ENCODE measurements at places on chromosomes 12 and 14.
A peak's percentile ranks its signal among the peaks of the same experiment; 100 is the strongest.

DNA sequence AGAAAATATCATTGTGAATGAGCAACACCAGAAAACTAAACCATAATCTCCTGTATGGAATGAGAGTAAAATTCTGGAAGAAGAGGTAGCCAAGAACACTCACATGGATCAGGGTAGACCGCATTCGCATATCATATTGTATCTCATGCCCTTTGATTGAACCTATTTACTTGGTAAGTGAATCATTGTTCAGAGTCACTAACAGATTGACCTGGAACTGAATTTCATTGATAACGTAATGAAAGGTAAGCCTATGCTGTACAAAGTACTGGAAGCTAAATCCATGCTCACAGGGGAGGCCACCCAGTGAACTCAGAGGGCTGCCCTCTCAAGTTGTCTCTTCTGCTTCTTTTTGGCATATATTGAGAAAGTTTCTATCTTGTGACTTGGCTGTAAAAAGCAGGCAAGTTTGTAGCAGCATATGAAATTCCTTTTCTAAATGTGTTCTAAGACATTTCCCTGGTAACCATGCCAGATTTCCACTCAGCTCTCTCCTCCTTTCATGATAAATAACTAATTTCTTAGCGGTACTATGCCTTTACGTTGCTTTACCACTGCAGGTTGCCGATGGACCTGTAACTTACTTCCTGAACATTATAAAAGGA lies 91.4 kb downstream of the PLCZ1 start:
- no peak for DNase-seq

DNA sequence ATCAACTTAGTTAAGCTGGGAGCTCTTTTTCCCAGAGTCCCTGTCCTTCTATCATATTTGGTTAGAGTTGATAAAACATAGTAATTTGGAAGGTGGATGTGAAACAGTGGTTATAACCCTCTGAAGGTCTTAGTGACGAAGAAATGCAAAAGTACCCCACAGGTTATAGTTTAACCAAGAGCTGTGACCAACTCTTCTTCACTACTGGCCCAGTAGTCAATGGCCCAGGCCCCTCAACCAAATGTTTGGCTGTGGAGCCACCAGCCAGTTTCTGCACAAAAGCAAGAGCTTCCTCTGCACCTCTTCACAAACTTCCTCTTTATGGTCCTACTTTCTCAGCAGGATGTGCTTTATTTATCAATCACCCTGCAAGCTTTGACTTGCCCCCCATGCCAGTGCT lies 132.6 kb downstream of the BMP4 start:
- no peak for DNase-seq

GRCh38 chr12:69949311-69950002 lies 124.4 kb downstream of the MYRFL start:
- no peak for DNase-seq

DNA sequence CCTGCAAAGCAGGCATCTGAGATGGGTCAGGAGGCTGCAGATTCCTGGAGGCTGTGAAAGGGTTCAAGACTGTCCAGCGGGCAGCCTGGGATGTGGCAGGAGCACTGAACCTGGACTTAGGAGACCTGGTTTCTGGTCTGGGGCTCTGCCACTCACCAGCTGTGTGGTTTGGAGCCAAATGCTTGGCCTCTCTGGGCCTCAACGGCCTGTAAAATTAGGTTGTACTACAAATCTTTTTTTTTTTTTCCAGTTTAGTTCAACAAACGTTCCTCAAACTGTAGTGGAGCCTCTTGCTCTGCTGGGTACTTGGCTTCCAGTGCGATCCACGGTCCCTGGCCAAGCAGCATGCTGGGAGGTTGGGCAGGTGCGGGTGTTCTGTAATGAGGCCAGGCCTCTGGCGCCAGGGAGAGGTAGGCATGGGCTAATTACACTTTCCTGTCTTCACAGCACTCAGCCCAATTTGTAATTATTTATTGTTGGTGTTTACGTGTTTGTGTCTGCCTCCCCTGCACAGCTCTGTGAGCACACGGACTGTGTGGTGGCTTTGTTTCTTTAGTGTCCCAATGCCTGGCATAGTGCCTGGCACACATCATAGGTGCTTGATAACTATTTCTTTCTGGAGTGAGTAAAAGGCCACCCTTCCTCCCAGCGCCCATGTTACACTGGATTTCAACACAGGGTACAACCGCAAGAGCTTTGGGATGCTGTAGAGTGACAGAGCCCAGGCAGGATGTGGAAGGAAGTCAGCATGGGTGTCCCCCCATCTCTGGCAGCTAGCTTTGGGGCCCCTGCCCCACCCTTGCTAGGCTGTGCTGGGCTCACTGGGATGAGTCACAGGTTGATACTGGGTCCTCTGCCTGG lies 5.8 kb upstream of the KRT80 start:
- no peak for DNase-seq

DNA sequence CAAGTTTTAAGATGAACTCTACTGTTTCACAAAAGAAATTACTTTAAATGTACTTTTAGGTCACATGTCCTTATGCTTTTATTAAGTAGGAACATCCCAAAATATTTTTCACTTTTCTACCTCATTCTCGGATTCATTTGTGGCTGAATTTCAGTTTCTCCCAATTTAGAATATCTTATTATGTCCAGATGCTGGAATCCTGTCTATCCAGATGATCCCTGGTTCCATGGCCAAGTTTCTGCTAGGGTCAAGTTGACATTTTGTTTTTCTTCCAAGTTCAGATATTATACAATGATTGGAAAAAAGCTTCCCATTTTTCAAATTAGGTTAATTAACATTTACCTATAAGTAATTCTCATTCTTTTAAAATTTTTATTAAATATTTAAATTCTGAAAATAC lies 181.8 kb upstream of the SLC16A7 start:
- no peak for DNase-seq

DNA sequence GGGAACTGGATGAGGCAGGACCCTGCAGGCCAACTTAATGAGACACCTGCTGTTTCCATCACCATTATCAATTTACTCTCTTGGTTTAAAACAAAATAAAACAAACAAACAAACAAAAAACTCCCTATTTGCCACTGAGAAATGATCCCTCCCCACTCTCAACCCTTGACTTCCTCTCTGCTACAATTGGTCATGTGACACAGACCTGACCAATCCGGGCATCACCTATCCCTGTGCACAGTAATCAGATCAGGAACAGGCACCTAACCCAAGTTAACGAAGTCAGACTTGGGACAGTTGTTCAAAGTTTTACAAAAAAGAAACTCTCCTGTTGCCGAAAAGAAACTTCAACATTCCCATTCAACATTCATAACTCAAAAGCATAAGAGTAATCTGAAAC lies 58.4 kb downstream of the NELL2 start:
- DNase-seq: no peak

DNA sequence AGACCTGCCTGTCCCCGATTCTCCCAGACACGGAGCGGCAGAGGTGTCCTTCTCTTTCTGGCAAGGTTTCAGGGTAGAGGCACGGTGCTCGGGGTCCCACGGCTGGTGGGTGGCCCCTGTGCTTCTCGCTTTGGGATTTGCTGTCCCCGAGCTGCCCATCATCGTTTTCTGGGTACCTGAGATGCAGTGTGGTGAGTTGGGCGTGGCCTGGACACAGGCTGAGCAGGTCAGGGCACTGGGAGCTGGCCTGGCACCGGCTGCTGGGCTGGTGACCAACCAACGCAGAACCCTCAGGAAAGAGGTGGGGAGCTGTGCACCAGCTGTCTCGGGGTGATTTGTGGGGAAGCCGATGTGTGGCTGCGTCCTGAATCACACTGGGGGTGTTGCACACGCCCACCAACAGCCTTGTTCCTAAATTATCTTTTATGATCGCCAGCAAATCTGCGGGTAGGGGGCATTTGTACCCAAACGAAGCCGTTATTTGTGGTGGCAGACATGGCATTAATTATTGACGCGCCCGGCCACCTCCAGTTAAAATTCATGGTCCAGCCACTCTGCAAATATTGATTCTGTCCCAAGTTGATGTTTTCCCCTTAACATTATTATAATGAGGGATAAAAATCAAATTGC lies 61.0 kb downstream of the KIF26A start:
- no peak for DNase-seq

DNA sequence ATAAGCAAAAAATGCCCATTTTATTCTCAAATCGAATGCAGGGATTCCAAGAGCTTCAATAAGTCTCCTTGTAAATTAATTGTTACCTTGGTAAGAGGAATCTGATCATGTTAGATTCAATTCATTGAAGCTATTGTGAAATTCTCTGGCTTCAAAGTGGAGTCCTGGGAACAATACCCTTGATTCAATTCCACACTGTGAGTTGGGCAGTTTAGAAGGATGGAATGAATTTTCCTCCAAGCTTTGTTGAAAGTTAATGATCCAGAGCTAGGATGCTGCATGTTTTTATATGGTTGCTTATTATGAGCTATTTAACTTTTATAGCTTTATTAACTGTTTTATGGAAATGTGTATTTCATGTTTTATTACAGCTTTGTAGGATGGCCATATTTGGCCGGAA lies 89.9 kb upstream of the IGF1 start:
- no peak for DNase-seq

- no peak for DNase-seq
Measured at GRCh38 chr12:1058423-1058822, 67.4 kb downstream of the ERC1 start.

GRCh38 chr14:39366460-39367386 lies 65.5 kb downstream of the FBXO33 start:
- no peak for DNase-seq

- DNase-seq: no peak
Measured at GRCh38 chr12:1716215-1716862, 25.5 kb downstream of the ADIPOR2 start.

DNA sequence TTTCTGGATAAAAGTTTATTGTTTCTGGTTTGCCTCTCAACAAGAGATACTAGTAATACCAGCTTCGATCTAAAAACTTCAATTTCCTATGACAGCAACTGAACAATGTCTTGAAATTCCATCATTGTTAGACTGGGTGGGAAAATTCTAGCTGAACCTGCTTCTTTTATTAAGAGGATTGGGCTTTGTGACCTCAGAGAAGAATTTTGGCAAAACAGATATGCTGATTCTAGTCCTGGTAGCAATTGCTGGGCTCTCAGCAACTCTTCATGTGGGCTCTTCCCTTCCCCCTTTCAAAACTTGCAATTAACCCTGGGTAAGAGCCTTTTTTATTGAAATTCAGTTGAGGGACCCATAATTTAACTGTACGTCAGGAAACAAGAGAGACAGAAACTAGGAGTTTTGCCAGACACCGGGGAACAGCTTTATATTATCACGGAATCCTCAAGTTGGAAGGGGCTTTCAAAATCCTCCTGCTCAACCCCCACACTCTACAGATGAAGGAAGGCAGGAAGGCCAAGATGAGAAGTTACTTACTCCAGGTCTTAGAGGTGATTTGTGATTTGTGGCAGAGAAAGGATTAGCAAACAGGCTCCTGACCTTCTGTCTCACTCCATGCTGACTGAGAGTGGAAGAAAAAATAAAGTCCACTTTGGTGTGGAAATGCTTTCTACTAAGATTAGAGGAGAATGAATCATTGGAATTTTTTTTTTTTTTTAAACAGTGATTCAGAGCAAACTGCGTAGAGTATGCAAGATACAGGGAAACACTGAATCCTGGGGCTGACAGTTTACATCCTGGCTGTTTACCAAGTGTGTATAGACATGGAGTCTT lies 239.0 kb upstream of the ATP2B1 start:
- peak; percentile 25 for DNase-seq

- no peak for DNase-seq
Measured at GRCh38 chr12:5587711-5588121, 155.8 kb downstream of the NTF3 start.

DNA sequence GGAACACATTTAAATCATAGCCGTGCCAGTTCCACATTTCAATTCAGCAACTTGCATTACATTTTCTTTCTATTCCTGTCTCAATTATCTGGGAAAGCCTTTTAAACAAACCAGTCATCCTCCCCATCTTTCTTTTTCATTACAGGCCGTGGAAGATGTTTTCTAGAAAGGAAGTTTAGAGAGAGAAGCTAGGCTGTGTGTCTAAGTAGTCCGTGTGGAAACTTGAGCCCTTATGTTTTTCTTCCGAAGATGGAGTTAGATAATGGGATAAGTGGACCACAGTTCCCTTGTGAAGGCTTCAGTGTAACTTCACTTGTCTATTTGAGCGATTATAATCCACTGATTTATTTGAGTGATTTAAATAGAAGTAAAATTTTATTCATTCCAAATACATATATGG lies 12.4 kb upstream of the PPM1H start:
- no peak for DNase-seq

GRCh38 chr12:1937481-1938224 lies 19.2 kb upstream of the CACNA2D4 start:
- DNase-seq: no peak

DNA sequence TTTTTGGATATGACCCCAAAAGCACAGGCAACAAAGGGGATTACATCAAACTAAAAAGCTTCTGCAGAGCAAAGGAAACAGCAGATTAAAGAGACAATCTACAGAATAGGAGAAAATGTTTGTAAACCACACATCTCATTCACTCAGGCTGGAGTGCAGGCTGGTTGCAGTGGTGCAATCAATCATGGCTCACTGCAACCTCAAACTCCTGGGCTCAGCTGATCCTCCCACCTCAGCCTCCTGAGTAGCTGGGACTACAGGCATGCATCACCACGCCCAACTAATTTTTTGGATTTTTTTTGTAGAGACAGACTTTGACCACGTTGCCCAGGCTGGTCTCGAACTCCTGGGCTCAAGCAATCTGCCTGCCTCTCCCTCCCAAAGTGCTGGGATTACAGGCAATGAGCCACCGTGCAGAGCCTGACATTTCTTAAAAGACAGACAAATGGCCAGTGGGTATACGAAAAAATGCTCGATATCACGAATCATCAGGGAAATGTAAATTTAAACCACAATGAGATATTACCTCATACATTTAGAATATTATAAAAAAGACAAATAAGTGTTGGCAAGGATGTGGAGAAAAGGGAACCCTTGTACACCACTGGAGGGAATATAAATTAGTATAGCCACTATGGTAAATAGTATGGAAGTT lies 9.8 kb downstream of the NCKAP5L start:
- DNase-seq: no peak

GRCh38 chr14:36176524-36176923 lies at the start of gene PTCSC3:
PTCSC3 (minus strand) TSS chr14:36176722.
- DNase-seq: no peak

GRCh38 chr12:94071258-94071657 lies 77.1 kb upstream of the PLXNC1 start:
- DNase-seq: no peak

GRCh38 chr12:96719660-96720362 lies 187.2 kb upstream of the NEDD1 start:
- DNase-seq: peak; percentile 53

DNA sequence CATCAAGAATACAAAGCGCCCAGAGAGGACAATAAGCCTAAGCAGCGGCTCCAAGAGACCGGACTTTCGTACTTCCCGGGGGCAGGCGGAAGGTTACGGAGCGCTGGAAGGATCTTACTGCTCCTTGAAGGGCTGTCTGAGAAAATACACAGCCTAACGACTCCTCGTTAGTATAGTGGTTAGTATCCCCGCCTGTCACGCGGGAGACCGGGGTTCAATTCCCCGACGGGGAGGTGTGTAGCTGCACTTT lies 12.1 kb upstream of the TMPO start:
- peak; percentile 93 for DNase-seq

DNA sequence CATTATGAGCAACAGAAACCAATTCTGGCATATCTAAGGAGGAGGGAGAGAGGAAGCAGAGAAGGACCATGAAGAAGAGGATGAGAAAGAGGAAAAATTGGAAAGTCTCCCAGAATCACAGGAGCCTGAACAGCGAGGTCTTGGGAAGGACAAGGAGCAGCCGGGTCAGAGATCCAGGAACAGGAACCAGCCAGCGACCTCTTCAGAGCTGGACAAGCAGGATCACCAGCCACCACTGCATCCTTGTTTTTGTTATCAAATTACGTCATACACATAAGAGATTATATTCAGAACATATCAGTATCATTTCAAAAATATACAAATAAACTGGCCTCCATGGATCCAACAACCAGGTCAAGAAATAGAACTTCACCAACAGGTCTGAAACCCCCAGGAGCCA lies 22.1 kb upstream of the BDKRB2 start:
- DNase-seq: no peak

All from activated CD4-positive, alpha-beta T cell treated with anti-CD3 and anti-CD28 coated beads, Interleukin-2, Interleukin-4, amounts not matched to agents 100 ng/mL and 50 ng/mL, durations not matched to agents 16 hours and 8 hours (primary cell).